Left colon (tissue), 2 donors: ENCODE measurements at places on chromosomes 16 and 17. TPM values are rescaled to one million over a fixed set of nuclear protein-coding genes. Genes with fewer than 3 reads are reported as not detected.

Gene KRTAP3-2
- not detected for total RNA-seq

Gene KRTAP9-4
- not detected for total RNA-seq

Gene AATK
- total RNA-seq: 37.0 TPM

Gene ERN1
- 25.6 TPM for total RNA-seq

Gene KRT24
- 0.46 TPM for total RNA-seq

Gene TBC1D16
- total RNA-seq: 17.6 TPM

Gene TSNAXIP1
- total RNA-seq: 0.75 TPM

Gene NGFR
- total RNA-seq: 1.1 TPM

- no peak for DNase-seq
Observed at GRCh38 chr16:86252596-86252995, 257.7 kb upstream of the FOXF1 start.

- peak; percentile 48 for DNase-seq
Observed at GRCh38 chr17:78745407-78746088, 36.5 kb downstream of the CYTH1 start.

DNA sequence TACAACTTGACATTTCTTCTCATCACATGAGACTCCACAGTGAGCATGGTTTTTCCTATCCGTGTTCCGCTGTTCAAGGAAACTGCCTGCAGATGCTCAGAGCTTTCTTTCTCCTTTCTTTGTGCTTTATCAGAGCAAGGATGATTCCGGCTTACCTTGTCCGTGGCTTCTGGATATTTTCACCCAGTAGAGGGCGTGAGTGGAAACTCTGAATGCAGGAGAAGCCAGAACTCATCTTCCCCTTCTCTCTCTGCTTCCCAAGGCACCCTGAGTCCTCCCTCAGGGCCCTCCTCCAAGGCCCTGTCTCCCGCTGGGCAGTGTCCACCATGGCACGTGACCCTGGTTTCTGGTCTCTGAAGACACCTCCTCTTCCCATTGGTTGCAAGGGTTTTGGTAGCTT, 721.1 kb upstream of the RBFOX1 start:
- DNase-seq: no peak

DNA sequence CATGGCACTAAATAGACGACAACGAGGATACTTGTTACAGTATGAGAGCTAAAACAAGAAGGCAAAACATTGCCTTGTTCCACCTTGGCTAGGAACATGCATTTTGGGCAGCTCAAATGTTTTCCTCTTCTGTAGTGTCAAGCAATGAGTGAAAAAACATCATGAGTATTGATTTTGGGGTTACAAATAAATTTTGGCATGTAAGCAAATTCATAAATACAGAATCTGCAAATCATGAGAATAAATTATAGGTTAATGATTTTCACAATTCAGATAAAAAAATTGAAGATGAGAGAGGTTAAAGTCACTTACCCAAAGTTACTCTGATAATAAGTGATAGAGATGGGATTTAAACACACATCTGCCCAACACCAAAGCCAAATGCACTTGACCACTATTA, 28.4 kb upstream of the NUFIP2 start:
- no peak for DNase-seq

- DNase-seq: no peak
Observed at GRCh38 chr16:82452004-82452756, 174.6 kb upstream of the CDH13 start.

DNA sequence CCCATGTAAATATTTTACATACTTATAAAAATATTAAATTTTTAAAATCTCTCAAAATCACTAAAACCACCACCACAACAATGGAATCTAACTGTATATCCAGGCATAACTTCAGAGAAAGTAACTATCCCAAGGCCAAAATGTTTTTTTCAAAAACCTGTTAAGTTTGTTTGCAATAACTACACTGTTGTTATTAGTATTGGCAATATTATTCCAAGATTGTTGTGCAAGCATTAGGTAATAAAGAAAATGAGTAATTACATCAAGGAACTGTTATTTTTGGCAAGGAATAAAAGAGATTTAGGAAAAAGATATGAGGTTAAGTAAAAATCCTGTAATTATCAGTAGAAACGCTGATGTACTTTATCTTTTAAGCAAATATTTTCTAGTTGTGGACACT, 3.4 kb upstream of the KRTAP4-12 start:
- DNase-seq: no peak

DNA sequence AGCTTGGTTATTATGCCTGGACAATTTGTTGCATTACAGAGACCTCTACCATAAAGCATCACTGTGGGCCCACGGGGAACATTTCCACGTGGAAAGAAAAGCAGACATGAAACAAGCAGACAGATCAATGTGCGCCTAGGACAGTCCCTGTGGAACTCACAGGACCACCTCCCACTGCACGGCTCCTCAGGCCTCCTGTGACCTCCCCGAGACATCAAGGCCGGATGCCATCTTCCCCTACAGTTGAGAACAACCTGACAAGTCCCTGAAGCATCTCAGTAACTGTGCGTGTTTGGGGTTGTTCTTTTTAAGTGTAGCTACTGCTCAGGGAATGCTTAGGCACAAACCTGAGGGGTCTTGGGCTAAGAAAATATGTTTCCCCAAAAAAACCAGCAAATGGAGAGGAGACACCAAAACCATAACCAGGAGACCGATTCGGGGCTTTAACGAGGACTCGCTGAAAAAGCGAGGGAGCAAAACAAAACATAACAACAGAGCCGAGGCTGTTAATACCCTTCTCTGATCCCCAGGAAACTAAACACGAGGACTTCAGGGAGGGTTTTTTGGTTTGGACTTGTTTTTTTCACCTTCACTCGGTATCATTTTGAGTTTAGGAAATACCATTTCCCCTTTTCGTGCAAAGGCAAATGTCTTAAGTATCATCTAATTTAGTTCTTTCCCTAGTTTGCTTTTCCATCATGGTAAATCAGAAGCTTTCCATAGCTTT, 87.1 kb downstream of the CYTH1 start:
- no peak for DNase-seq

- no peak for DNase-seq
Observed at GRCh38 chr17:44734272-44734671, 24.5 kb upstream of the ADAM11 start.

GRCh38 chr16:88818575-88818874, 6.8 kb upstream of the APRT start:
- no peak for DNase-seq

DNA sequence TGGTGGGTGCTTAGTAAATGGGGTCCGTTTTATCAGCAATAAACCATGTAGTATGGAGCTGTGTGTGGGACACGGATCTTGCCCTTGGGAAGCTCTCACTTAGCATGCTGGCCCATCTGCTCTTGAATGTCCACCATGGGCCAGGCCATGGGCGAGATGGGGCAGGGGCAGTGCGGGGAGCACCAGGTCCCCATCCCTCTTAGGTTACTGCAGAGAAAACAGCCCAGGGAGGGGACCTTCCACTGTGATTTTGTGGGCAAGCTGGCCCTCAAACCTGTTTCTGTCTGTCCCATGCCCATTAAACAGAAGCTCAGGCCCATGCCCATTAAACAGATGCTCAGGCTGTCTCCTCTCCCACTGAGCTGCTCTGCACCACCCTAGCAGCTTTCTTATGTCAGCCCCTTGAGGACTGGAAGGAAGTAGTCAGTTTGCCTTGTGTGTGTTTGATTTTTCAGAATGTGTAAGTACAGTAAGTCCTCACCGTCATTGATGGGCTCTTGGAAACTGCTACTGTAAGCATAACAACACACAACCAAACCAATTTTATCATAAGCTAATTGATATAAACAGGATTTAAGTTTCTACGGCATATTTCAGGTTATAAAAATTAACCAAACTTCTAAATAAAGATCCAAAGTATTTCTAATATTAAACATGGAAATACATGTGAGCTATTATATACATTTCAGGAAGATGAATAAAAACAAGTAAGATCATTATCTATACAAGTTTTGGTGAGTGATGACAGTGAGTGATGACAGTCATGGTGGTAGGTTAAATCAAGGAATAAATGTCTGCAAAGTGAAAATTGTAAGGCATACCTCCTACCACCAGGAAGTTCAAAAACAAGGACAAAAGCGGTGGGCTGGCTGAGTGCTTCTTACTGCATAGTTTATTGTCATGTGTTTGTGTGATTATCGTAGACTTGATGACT, 11.5 kb downstream of the MPRIP start:
- DNase-seq: no peak
